ENCODE measurements at places on chromosomes 1 and 21.

DNA sequence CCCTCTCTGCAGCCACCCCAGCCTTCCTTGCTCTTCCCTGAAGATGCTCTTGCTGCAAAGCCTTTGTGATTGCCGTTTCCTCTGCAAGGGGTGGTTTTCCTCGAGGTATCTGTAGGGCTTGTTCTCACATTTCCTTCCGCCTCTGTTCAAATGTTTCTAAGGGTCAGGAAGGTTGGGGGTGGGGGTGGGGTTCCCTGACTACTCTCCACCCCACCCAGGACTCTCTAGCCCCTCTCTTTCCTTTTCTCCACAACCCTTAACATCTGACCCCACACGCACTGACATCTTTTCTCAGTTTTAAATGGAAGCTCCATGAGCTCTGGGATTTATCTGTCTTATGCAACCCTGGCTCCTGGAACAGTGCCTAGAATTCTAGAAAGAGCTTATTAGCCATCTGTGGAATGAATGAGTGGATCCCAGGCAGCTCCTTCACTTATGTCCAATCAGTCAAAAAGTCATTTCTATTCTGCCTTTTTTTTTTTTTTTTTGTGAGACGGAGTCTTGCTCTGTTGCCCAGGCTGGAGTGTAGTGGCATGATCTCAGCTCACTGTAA is 27.3 kb upstream of the ZNF362 start:
- no peak for DNase-seq

- DNase-seq, result no peak
These were observed 2.9 kb upstream of the FOXO6 start for GRCh38 chr1:41358131-41359021.

DNA sequence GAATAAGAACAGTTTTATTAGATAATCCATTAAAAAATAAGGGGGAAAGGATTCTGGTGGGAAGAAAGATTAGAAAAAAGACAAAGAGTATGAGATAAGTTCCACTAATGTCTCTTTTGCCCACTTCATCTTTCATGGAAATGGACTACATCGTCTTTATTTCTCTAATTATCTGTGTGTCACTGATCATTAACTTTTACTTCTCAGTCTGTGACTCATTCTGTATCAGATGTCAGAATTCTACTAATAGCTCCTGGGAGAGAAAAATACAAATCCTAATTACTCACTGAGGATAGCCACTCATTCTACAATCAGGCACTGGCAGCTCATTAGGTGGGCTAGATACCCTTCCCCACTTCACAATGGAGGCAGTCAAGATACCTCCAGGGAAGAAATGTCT is 41.7 kb downstream of the ILDR2 start:
- no peak for DNase-seq

GRCh38 chr1:174692313-174692712 is 244.5 kb downstream of the GPR52 start:
- DNase-seq, result peak; percentile 11

GRCh38 chr1:108063703-108064102 is 98.7 kb upstream of the VAV3 start:
- no peak for DNase-seq

- DNase-seq, result no peak
These were observed 181.3 kb downstream of the KCTD3 start for GRCh38 chr1:215748431-215748830.

DNA sequence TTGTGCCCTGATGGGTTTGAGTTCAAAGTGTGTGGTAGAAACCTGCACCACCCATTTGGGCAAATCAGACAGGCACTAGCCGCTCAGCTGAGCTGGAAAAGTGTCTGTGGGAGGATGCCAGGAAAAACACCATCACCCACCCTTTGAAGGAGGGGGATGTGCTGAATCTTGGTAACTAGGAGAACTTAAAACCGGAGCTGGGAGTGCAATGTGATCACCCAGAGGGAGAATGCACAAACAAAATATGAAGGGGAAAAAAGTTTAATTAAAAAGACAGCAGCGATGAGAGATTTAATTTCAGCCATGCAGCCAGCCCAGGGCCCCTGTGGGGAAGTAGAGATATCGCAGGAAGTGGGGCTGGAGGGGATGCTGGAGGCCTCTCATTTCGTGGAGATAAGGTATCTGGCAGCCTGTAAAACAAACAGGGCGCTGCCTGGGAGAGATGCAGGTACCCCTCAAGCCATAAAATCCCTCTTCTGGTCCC is 86.8 kb upstream of the BCAR3 start:
- DNase-seq, result no peak

DNA sequence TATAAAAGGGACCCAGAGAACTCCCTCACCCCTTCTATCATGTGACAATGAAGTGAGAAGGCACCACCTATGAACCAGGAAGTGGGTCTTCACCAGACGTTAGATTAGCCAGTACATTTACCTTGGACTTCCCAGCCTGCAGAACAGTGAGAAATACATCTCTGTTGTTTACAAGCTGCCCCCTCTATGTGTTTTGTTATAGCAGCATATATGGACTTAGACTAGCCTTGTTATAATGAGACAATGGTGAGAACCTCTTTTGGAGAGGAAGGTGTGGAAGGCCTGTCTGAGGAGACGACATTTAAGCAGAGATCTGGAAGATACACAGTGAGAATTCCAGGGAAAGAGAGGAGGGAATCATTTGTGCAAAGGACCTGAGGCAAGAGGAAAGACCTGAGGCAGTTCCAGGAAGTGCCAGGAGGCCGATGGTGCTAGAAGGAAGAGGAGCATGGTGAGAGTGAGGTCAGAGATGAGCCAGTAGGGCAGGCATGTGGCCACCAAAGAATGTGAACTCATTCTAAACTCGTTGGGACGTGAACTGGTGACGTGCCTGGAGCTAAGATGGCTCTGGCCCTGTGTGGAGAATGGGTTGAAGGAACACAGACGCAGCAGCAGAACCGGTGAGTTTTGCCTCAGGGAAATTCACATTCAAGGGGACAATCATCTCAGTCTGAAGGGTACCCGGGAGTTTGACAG is 98.9 kb upstream of the IRF2BP2 start:
- no peak for DNase-seq

DNA sequence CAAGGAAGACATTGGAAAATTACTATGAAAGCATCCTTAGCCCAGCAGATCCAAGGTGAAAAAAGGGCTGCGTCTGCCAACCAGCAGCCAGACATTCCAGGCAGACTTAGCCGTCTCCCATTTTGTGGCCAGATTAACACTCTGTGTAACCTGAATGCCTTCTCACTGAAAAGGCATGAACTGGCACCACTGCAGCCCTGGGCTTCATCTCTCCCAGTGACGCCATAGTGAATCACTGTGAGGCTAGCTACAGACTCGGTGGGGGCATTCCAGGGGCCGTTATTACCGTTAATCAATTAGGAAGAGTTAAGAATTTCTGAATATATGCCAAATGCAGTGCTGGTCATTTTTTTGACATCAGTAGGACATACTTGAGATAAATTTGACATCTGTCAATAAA is 627.4 kb downstream of the LMO4 start:
- peak; percentile 56 for DNase-seq

DNA sequence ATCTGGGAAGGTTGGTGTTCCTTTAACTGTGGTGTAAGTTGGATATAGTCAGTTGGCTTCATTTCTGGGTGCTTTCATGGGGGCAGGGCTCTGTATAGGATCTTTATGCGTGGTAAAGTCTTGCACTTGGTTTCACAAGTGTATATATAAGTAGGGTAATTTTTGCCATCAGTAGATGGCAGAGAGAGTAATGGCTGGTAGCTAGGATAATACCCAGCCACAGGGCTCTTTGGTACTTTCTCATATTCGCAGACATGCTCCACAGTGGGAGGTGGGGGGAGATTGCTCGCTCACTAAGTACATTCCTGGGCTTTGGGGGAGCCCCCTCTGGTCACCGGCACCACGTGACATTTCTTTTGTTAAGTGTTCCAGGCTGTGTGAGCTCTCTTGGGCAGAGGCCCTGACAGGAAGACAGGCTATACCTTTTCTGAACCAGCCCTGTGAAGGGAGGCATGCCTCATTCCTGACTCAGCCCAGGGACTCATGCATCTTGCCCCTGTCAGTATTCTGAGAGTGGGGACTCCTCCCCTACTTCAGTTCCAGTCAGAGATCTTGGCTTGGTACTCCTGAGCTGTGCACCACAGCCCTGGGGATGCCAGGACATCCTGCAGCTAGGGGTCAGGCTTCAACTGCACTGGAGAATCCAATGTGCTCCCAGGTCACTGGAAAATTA is 37.6 kb downstream of the FCRL2 start:
- no peak for DNase-seq

- DNase-seq, result no peak
These were observed 48.6 kb upstream of the ZNHIT6 start for GRCh38 chr1:85756864-85757263.

DNA sequence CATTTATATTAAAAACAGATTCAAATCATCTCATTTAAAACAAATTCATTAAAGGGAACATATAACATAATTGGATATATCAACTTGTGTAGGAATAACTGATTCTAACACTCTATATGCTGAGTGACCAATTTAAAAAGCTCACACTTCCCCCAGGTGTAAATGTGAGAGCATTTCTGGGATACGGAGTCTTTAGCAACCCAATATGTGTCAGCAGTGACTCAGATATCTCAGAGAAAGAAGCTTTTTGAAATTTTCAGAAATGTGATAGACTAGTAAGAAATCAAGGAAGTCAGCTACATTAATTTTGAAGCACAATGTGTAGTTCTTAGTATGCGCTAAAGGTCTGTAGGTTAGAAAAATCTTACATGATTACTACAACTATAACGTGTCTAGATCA is 87.9 kb upstream of the SERTAD4 start:
- no peak for DNase-seq

DNA sequence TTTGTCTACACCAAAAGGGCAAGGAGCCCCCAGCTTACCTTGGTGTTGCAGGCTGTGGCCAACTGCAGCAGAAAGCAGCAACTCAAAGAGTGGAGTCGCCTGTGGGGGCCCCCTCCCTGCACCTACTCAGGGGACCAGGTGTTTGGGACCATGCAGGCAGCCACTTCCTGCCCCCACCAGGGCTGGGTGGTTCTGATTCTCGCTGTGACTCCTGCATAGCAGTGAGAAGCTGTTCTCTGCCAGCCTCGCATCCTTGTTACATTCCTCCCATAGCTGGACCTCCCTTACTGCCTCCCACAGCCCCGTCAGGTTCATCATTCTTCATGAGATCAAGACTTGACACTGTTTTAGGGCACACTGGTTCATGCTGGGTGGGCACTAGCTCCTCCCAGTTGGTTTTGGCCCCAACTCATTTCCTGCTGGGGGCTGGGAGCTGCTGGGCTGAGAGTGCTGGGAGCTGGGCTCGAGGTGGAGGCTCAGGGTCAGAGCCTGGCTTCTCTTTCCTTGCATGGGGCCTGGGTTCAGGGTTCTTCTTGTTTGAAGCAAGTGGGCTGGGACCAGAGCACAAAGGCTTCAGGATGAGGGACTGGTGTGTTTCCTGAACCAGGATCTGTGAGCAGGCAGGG is 146.9 kb upstream of the C1orf174 start:
- no peak for DNase-seq

DNA sequence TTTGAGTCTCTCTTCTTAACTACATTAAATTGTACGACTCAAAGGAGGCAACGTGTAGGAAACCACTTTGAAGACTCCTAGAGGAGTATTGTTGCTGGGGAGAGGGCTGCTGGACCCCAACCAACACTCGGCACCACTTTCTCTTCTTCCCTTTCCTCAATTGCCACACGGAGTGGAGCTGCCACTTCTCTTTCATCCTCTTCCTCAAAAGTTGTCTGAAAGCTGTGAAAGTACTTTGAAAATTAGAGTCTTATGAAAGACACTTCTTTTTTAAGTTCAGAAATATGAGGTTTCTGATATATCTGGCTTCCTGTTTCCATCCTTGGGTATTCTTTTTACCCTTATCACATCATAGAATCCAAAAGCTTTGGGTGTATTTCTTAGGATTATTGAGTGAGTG is 59.5 kb downstream of the MRPS6 start:
- DNase-seq, result no peak

DNA sequence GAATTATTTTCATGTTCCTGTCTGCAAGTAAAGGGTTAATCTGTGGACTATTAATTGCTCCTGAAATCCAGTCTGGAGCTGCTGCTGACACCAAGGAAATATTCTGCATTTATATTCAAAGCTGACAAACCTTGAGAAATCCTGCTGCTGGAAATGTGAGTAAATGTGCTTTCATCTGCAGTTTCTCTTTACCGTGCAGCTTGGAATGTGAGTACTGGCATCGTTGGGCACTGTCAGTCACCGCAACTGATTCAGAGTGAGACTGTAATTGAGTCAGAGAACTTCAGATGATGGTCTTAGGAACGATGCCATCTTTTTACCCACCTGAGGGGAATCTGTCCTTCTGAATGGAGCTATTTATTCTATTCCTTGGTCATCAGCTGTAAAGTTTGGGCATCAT is 420.6 kb downstream of the SIPA1L2 start:
- no peak for DNase-seq

- DNase-seq, result no peak
These were observed 78.7 kb upstream of the VAV3 start for GRCh38 chr1:108043707-108044106.

GRCh38 chr21:32548978-32549377 is 36.3 kb downstream of the TCP10L start:
- DNase-seq, result no peak

- DNase-seq, result no peak
These were observed 461.9 kb upstream of the RGS18 start for GRCh38 chr1:191696354-191696753.

DNA sequence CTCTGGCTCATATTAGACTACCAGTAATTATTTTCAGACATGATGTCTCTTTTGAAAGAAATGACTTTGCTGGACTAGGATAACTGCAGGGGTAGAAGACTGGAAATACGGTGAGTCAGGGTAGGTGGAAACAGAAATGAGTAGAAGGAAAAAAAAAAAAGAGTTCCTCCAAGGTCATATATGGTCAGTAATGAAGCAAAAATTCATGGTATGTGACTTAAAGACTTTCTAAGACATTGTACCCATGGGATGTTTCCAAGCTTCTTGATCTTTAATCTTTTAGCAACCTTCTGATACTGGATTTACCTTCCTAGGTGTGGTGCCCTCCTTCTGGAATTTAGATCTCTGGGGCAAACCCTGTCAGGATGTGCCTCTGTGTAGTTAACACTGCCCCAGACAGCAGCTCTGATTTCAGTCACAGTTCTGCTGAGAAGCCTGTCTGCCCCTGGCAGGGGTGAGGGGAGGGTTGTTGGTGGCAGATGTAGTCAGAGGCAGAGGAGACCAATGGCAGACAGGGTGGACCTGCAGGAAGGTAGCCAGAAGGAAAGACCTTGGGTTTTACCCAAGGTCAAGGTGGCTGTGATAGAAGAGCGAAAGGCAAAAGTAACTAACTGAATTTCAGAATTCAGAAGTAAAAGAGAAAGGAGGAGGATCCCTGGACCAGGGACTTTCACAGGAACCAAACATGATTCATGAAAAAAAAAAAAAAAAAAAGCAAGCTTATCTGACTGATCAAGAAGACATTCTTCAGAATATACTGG is 44.1 kb upstream of the BCL10 start:
- no peak for DNase-seq

DNA sequence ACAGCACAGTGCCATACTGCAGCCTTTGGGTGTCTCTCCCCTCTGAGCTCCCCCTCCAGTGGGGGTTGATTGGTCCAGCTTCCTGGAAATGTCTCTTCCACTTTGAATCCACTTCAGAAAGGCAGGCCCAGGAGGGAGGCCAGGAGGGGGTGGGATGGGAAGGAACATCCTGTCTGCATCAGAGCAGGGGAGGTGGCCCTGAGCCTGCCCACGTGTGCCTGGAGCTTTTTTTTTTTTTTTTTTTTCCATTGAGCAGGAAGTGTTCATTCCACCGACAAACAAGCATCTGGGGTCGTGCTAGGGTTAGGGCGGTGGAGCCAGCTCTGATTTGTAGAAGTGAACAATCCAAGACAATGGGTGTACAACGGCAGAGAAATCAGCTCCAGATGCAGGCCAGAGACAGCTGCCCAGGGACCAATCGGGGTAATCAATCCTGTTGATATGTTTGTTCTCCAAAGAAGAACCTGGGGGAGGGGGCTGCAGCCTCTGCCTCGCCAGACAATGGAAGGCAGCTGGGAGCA is 93.3 kb downstream of the SSBP3 start:
- DNase-seq, result peak; percentile 29
